ENCODE measurements at places on chromosomes 12 and 14. TPM values are rescaled to one million over a fixed set of nuclear protein-coding genes. Genes with fewer than 3 reads are reported as not detected.

DNA sequence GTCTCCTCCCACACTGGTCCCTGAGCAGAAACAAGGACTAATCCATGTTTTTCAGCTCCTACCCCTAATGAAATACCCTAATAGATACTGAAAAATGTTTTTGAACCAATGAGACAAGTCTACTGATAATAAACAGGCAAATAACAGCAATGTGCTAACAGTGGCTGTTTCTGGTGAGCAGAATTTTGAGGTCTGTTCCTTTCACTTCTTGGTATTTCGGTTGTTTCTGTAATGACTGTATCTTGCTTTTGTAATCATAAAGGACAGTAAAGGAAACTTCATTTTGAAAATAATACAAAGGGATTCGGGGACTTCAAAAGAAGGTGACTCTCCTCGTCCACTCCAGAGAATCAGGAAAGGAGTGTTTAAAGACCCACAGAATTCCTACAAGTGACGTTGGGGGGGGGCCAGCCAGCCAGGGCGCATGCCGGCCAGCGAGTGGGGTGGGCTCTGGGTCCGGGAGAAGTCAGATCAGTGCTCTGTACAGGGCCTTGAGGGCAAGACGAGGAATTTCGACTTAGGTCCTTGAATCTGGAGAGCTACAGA is 1.1 kb upstream of the CD9 start:
- DNase-seq: no peak

DNA sequence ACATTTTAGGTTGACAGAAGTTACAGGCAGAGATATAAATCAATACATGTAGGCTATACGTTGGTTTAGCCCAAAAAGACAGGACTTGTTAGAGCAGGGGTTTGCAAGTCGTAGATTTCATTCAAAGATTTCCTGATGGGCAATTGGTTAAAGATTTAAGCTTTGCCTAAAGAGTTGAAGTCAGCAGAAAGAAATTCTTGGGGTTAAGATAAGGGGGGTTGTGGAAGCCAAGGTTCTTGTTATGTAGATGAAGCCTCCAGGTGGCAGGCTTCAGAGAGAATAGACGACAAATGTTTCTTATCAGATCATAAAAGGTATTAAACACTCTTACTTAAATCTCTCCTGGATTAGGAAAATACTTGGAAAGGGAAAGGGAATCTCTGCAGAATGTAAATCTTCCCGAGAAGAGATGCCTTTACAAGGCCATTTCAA is 510.8 kb downstream of the TMTC2 start:
- DNase-seq: no peak

DNA sequence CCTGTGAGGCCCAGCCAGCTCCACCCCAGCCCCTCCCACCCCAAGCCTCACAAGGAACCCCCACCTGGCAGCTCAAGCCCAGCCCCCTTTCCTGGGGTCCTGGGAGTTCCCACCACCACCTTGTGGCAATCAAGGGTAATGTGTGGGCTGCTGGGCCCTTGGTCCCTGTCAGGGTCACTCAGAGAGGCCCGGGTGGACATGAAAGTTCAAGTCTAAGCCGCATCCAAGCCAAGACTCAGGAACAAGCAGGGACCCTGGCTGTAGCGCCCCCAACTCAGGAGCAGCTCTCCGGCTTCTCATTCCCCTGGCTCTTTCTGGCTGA is 106.4 kb upstream of the C14orf180 start:
- no peak for DNase-seq

DNA sequence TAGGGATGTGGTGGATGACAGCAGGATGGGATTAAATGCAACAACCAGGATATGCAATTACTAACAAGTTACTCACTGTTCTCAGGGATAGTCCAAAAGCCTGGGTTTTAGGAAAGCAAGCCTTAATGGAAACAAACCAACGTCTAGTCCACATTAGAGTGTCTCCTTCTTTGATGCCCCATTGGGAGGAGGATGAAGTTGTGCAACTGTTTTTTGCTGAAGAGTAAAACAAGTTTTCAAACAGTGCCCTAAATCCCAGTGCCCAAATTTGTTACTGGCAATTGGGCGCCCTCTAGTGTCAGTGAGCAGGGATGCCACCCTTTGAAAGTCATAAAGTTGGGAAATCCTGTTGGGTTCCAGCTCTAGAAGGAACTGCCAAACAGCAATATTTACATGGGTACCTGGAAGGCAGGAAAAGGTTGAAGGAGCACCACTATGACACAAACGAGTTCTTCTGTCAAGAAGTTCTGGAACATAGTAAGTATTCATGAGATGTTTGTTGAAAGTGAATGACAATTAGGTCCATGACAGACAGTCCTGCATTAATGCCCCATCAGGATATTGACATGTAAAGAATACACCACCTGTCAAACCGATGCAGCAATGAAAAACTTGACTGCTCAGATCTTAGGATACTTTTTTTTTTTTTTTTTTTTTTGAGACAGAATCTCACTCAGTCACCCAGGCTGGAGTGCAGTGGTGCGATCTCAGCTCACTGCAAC is 11.1 kb upstream of the DPF3 start:
- no peak for DNase-seq

DNA sequence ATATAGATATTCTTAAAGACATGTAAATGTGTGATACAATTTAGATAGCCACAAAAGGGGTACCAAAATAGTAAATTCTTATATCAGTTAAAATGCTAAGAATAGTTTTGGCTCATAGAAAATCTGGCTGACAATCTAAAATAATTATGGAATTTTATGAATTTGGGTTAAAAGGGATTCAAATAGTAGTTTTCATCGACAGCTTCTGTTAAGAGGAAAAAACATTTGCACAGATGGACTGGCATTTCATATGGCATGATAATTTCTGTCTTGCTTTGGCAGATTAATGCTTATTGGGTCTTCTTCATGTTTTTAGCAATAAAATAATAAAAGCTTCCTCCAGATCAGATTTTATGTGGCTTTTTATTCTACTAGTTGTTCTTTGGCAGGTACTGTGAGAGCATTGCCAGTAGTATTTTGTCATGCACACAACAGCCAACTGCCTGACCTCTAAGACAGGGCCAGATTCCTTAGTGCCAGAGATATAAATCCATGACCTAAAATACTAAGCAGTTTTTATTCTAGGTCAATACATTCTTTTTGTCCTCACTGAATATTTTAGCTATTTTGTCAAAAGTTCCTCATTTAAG is 9.1 kb downstream of the ABCD2 start:
- no peak for DNase-seq

- DNase-seq: no peak
Measured at GRCh38 chr14:101120641-101121507, 217.4 kb upstream of the RTL1 start.

GRCh38 chr14:86570371-86570770 is 1040.4 kb downstream of the FLRT2 start:
- DNase-seq: no peak

DNA sequence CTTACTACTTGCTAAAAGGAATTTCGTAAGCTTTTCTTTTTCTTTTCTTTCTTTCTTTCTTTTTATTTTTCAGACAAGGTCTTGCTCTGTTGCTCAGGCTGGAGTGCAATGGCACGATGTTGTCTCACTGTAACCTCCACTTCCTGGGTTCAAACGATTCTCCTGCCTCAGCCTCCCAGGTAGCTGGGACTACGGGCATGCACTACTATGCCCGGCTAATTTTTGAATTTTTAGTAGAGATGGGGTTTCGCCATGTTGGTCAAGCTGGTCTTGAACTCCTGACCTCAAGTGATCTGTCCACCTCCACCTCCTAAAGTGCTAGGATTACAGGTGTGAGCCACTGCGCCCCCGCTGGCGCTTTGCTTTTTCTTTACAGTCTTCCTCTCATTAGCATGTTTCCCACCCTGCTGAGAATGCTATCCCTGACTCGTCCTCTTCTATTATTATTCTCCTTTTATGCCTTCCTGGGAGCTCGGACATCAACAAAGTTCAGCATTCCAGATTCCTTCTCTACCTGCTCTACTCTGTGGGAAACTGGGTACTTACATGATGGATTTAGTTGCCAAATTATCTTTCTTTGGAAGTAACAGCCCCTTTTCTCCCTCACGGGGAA is 3.1 kb downstream of the MTHFD1 start:
- DNase-seq: no peak

- no peak for DNase-seq
Measured at GRCh38 chr12:49231878-49232655, 32.8 kb upstream of the TUBA1C start.

DNA sequence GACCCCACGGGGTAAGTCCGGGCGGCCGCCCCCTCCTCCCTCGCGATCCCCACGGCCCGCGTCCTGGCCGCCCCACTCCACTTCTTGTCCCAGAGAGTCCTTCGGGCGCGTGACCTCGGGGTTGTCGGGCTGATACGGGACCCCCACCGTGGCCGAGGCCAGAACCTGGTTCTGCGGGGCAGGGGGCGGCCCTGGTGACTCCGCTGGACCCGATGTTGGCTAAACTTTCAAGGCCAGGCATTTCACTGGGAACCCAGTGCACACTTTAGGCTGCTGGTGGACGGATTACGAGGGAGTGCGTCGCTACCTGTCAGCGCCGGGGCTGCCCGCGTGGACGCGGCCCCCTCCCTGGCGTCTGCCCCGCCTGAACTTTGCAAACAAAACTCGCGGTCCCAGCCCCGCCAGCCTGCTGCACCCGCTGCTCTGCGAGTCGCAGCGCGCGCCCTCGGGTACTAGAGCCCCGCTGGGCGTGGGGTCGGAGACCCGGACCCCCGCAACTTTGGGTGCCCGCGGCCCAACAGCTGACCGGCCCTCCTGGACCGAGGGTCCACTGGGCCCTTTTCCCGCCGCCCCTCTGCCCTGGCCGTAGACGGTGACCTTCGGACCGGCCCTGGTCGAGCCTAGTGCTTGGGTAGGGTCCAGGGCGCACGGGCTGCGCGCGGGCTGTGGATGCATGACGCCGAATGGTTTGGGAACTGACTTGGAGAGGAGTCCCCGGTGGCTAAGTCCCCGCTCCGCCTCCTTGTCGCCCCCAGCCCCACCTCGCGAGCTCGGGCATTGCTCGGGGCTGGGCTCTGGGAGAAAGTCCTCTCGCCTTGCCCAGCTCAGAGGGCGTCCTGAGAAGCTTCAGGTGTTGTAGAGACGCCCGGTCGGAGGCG is 624 bp downstream of the RIN3 start:
- DNase-seq: no peak

- DNase-seq: no peak
Measured at GRCh38 chr12:42905419-42905705, 315.8 kb upstream of the PRICKLE1 start.

DNA sequence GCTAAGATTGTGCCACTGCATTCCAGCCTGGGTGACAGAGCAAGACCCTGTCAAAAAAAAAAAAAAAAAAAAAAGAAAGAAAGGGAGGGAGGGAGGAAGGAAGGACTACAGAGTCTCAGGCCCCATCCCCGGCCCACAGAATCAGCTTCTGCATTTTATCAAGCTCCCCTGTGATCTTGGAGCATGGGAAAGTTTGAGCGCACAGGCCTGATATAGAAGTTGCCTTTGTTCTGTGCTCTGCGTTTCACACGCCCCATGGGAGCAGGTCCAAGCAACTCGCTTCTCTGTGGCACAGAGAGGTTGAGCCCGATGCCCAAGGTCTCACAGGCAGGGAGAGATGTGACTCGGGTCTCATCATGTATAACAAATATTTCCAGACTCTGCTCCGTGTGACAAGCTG is 101.8 kb downstream of the PHETA1 start:
- DNase-seq: no peak

DNA sequence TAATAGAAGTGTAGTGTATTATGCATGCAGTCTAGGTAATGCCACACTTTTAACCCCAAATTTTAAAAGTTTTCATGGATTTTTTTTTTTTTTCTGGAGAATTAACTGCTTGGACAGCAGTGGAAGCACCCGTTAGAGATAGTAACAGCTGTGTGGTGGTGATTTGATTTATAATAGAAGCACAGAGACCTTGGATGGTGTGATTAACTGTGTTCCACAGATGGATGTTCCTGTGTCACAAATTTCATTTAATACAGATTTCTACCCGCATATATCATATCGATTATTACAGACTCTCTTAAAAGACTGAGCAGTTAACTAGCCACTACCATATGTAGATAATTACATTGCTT is 47.0 kb downstream of the IFT81 start:
- DNase-seq: no peak

GRCh38 chr12:30519535-30519934 is 176.1 kb downstream of the IPO8 start:
- no peak for DNase-seq

DNA sequence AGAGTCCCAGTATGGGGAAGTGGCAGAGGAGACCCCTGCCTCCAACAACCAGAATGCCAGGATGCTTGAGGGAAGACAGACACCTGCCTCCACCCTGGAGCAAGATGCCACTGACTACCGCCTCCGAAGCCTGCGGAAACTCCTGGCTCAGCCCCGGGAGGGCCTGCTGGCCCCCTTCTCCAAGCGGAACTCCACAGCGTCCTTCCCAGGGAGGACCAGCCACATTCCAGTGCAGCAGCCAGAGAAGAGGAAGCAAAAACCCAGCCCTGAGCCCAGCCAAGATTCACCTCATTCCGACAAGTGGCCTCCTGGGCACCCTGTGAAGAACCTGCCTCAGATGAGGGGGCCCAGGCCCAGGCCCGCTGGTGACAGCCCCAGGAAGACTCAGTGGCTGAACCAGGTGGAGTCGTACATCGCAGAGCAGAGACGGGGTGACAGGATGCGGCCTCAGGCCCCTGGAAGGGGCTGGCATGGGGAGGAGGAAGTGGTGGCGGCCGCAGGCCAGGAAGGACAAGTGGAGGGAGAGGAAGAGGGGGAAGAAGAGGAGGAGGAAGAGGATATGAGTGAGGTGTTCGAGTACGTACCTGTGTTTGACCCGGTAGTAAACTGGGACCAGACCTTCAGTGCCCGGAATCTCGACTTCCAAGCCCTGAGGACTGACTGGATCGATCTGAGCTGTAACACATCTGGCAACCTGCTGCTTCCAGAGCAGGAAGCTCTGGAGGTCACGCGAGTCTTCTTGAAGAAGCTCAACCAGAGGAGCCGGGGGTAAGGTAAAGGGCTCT is 93.7 kb downstream of the B4GALNT3 start:
- DNase-seq: no peak

DNA sequence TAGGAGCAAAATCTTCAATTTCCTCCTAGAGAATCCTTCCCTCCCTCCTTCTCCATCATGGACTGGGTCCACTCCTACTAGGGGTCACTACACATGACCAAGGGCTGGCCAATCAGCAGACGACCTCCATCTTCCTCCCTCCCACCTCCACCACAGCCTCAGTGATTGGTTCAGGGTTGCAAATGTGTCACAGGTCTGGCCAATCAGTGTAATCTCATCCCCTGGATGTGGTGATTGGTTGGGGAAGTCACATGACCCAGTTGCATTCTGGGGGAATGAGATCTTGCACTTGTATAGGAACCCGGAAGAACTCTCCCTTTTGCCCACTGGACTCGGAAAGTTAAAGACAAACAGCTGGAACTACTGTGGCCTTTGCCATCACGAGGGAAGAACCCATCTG is 169.2 kb downstream of the PIWIL1 start:
- DNase-seq: no peak

Gene ZC3H10
- total RNA-seq: 4.7 TPM

Gene ADAM21
- total RNA-seq: 0.08 TPM

Gene OR6C2
- total RNA-seq: not detected

All from kidney epithelial cell (primary cell).